Hindlimb muscle (tissue), 1 donor: ENCODE measurements at places on chromosomes 2 and 18. TPM values are rescaled to one million over a fixed set of nuclear protein-coding genes. Genes with fewer than 3 reads are reported as not detected.

GRCh38 chr2:83022631-83023210, 1436.4 kb downstream of the SUCLG1 start:
- DNase-seq, result no peak

GRCh38 chr2:68423966-68424650, 43.0 kb downstream of the FBXO48 start:
- no peak for DNase-seq

DNA sequence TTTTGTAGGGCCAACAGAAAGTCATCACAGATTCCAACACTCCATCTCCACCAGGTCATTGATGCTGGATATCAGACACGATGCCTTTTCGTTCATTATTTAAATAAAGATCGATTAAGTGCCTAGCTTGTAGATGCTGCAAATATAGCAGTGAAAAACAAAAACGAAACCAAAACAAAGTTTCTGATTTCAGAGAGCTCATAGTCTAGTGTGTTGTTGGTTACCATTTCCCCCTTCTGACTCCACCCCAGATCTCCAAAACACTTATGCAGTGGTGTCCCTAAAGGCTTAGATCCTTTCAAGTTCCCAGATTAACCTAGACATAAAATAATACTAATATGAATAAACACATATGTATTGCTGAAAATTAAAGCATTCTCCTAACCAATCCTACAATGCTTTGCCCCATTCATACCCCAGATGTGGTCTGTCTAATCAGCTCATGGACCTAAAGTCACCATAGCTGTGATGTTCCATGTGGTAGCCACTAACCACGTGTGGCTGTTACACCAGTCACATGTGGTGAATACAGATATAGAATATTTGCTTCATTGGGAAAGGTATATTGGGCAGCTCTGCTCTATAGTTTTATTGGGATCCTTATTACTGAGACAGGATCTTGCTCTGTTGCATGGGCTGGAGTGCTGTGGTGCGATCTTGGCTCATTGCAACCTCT, 787.2 kb downstream of the TDRD15 start:
- no peak for DNase-seq

- peak; percentile 82 for DNase-seq
Measured at GRCh38 chr2:205682239-205682970, at the start of gene NRP2. Gene NRP2 (plus strand): TSS chr2:205682501. CDS start chr2:205683291, 790 bp downstream.

GRCh38 chr2:27742571-27742970, 28.9 kb upstream of the MRPL33 start:
- no peak for DNase-seq

- DNase-seq, result peak; percentile 56
Measured at GRCh38 chr2:74515981-74516633, 1.9 kb downstream of the TLX2 start.

DNA sequence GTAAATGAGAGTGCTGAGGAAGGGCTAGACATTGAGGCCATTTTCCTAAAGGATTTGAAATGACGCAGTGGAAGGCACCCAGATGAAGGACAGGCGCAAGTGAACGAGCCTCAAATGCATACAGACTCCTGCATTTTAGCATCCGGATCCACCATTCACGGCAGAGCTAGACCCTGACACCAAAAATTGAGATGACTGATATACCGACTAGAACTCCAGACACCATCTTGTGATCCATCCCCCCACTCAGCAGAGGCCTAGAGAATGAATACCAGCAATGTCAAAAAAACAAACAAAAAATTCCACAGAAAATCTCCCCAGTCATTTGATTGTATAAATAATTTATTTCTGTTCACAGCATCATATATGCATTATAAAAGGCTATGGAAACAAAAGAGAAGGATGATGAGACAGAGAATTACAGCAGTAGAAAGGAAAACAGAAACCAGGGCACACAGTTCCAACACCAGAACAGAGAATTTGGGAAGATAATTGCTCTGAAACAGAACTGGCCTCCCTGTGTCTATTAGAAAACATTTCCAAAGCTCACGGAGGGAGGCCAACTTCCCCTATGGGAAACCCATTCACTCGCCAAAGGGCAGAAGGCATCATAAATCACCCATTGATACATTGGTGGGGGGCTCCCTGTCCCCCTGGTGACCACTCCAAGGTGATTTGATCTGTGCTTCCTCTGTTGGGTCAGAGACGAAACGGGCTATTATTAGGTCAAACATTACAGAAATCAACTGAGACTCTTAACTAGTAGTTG, 4.0 kb downstream of the ARL4C start:
- no peak for DNase-seq

DNA sequence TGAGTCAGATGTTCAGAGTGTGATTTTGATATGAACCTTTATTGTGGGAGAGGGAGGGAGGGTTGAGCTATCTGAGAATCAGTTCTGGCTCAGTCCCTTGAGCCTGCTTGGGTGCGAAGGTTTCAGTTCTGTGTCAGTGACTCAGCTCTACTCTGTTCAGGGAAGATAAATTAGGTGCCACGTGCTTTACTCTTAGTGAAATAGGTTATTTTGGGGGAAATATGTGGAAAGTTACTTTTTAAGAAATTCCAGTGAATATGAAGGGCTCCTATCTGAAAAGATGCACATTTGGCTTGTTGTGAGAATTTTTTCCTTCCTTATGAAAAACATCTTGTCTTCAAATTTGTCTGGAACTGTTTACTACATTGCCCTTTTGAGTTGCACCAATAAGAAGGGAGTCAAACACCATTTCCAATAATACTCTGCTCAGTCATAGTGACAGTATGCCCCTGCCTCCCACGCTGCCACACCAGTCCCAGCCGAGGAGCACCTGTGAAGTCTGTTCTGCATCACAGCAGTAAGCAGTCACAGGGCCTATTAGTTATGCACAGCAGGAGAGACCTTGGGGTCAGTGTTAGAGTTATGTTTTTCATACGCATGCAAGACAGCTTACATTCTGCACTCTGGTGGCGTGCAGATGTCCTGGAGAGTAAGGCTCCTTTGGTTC, 32.8 kb upstream of the DNAH7 start:
- DNase-seq, result no peak

DNA sequence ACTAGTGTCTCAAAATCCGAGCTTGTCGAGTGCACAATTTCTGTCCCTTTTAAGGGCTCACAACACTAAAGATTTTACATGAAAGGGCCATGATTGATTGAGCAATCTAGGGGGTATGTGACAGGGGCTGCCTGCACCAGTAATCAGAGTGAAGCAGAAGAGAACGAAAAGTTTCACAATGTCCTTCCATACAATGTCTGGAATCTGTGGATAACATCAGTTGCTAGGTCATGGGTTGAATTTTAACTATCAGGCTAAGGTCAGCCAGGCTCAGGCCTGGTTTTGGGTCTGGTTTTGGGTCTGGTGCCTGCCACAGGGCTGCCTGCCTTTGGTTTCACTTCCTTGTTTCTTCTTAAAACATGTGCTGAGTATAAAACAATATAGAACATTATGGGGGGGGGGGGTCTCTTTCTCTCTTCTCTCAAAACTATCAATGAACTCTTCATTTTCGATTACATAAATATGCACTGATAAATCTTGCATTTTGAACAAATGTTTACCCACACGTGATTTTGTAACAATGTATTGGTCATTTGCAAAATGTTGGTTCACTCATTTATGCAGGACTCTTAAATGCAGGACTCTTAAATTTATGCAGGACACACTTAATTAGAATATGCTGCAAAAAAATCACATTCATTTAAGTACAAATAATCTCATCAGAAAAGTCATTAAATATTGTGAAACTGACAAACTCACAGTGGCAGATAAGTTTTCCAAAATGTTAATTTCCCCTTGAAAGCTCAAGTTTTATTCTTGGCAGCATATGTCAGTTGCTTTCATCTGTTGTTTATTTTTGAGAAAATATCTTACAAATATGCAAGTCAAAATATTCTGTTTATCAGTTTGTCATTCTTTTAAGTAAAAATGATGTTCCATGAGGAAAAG, 290.5 kb upstream of the KYNU start:
- no peak for DNase-seq

- DNase-seq, result peak; percentile 25
Measured at GRCh38 chr2:196486146-196486545, 153.4 kb upstream of the CCDC150 start.

GRCh38 chr2:236735825-236736238, 166.2 kb downstream of the ACKR3 start:
- DNase-seq, result no peak

- no peak for DNase-seq
Measured at GRCh38 chr2:18483896-18484295, 76.6 kb downstream of the RDH14 start.

DNA sequence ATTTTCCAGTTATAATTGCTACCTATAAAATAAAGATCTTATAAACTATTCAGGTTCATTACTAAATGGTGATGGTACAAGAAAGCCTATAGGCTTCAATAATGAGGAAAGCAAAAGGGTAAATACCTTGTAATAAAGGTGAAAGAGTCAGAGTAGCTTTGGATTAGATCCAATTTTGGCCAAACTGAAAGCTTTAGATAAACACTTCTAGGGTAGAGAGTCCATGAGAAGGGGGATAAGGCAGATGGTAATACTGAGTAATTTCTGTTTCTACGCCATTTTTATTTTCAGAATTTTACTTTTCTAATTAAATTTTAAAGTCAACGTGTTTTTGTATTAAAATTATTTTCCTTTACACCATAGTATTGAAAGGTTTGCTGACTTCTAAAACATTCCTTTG, 9.4 kb downstream of the CASP8 start:
- no peak for DNase-seq

DNA sequence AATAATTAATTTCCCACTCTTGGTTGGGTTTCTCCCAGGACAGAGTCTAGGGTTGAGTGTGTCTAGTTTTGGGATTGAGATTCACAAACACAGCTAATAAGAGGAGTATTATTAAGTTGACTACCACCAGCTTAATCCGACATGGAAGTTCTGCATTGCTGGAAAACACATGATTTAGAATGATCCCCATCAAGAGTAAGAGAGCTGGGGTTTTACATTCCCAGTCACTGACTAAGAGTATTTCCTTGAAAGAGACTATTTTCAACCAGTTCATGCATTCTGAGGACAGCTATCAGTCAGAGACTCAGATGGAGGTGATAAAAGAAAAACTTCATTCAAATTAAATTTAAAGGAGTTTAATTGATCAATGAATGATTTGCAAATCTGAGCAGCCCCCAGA, 334.6 kb upstream of the LRATD1 start:
- DNase-seq, result no peak

- no peak for DNase-seq
Measured at GRCh38 chr18:23812546-23813440, 123.5 kb downstream of the LAMA3 start.

- peak; percentile 90 for DNase-seq
Measured at GRCh38 chr2:223100061-223100511, 48.1 kb downstream of the KCNE4 start.

DNA sequence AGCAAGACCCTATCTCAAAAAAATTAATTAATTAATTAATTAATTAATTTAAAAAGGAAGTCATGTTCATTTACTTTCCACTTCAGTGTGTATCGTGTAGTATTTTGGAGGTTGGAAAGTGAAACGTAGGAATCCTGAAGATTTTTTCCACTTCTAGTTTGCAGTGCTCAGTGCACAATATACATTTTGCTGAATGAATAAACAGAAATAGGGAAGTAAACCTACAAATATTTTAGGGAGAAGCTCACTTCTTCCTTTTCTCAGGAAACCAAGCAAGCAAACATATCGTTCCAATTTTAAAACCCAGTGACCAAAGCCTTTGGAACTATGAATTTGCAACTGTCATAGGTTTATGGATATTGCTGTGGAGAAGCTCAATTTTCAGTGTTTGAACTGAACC, 27.8 kb downstream of the SLC14A1 start:
- DNase-seq, result no peak

GRCh38 chr2:205709319-205709718, 27.0 kb downstream of the NRP2 start:
- no peak for DNase-seq

GRCh38 chr2:20494241-20494640, 47.4 kb downstream of the RHOB start:
- no peak for DNase-seq

DNA sequence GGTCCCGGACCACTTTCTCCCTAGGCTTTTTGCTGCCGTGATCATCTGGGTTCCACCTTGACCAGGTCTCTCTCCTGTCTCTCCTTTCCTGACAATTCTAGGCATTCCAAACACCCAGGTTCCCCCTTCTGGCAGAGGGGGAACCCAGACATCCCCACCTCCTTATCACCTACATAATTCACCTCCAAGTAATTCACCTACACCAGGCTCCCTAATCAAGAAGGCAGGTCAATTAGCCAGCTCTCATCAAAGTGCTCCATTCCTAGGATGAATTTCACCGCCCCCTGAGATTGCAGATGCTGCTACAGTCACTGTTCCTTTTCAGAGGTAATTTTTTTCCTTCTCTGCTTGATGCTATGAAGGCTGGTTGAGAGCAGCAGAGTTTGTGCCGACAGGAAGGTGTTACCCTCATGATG, 42.3 kb upstream of the ATG16L1 start:
- no peak for DNase-seq

- DNase-seq, result no peak
Measured at GRCh38 chr2:75292826-75293225, 93.5 kb upstream of the TACR1 start.

- DNase-seq, result no peak
Measured at GRCh38 chr2:102331311-102331980, 20.1 kb downstream of the IL1RL1 start.

DNA sequence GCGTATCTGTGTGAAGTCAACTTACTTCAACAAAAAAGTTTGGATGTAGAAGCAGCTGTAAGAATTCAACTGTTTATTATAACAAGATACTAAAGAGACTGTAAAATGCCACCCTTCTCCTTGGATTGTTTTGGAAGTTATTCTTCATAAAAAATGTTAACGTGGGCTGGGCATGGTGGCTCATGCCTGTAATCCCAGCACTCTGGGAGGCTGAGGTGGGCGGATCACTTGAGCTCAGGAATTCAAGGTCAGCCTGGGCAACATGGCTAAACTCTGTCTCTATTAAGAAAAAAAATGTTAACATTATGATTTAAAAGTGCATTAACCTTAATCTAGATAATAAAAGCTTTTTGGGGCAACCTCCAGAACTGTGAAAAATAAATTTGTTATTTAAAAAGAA, 7.7 kb downstream of the CIAO1 start:
- no peak for DNase-seq

Gene CREG2
- 6.7 TPM for polyA plus RNA-seq

Gene GCC2
- 19.1 TPM for polyA plus RNA-seq

Gene SLC35F6
- 9.0 TPM for polyA plus RNA-seq

Gene THSD7B
- polyA plus RNA-seq, result 0.89 TPM

Gene SERPINB3
- not detected for polyA plus RNA-seq

Gene HSPE1
- polyA plus RNA-seq, result 100 TPM

Gene ATP6V1B1
- 1.3 TPM for polyA plus RNA-seq

Gene PER2
- 4.4 TPM for polyA plus RNA-seq

Gene HOXD3
- polyA plus RNA-seq, result 3.4 TPM

Gene FHL2
- polyA plus RNA-seq, result 52.4 TPM

Gene NYAP2
- 0.59 TPM for polyA plus RNA-seq
